MCF 10A (cell line): ENCODE measurements at places on chromosomes 13 and 19. TPM values are rescaled to one million over a fixed set of nuclear protein-coding genes. Genes with fewer than 3 reads are reported as not detected.

DNA sequence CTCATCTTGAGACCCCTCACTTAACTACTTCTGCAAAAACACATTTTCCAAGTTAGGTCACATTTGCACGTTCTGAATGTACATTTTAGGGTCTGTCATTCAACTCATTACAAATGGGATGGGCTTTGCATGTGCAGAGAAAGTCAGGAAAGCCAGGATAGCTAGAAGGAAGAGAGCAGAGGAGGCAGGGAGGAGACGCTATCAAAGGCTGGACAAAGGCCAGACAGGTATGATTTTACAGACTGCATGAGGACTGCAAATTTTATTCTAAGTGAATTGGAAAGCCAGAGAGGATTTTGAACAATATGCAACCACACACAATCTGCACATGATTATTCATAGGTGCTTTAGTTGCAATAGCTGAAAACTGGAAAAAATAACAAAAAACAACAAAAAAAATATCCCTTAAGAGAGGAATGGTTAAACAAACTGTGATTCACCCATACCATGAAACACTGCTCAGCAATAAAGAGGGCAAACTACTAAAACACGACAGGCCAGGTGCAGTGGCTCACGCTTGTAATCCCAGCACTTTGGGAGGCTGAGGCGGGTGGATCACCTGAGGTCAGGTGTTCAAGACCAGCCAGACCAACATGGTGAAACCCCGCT lies 21.1 kb downstream of the SYDE1 start:
- DNase-seq: no peak

GARIN5A gene
- total RNA-seq: 1.5 and 2.7 TPM in 2 replicates

IER2 gene
- 63.0 and 92.3 TPM in 2 replicates for total RNA-seq

DNA sequence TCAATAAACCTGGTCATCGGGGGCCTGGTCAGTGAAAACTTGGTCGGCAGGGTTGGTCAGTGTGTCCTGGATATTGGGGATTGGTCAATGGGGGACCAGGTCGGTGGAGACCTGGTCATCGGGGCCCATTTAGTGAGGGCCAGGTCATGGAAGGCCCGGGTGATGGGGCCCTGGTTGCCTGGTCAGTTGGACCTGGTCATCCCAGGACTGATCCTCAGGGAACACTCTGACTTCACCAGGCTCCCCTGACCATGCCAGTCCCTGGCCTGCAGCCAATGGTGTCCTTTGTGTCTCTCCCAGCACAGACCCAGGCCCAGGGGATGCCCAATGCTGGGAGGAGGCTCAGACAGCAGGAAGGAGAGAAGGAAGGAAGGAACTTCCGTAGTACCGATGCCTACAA lies 42.1 kb upstream of the TPM4 start:
- no peak for DNase-seq

FXYD7 gene
- not detected in 2 replicates for total RNA-seq

DNA sequence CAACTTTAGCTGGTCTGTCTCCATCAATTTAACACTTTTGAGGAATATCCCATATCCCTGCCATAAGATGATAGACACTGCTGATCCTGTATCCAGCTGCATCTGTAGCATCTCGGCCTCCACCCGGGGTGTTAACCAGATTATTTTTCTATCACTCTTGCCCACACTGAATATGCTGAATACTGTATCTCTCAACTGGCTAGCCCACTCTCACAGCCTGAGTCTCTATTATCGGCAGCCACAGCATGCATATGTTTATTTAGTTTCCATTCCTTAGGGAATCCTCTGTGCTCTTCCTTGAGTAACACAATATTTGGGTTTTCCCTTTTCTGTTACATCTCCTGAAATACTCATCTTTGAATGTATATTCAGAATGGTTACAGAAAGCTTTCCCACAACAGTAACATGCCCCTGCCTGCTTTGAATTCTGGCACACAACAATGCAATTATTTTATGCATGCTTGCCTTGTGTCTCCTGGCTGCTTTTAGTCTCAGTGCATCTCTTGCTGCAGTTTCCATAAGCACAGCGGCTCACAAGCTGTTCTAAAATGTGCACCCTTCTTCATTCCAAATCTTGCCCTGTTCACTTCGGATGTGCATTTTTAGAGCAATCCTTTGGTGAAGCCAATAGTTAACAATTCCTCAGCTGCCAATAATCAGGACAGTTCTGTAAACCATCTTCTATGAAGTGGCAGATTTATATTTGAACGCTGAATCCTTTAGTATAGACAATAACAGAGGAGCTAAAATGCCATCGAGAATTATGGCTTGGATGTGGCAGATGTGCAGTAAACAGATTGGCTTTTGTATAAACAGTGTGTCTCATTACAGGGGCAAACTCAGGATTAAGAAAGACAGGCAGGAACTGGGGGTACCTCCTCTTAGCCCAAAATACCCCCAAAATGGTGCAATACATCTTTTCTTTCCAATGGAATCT lies 261.9 kb upstream of the SOX21 start:
- DNase-seq: no peak

DNA sequence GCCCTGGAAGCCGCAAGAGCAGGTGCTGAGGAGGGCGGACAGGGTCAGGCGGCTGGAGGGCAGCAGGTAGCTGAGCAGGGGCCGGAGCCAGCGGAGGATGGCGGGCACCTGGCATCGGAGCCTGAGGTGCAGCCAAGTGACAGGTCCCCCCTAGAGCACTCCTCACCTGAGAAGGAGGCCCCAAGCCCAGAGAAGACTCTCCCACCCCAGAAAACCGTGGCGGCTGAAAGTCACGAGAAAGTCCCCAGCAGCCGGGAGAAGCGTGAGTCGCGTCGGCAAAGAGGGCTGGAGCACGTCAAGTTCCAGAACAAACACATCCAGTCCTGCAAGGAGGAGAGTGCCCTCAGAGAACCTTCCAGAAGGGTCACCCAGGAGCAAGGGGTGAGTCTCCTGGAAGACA lies 20.5 kb upstream of the USE1 start:
- DNase-seq: no peak
